Aortic smooth muscle cell (primary cell): ENCODE measurements at places on chromosomes 11 and 22. TPM values are rescaled to one million over a fixed set of nuclear protein-coding genes. Genes with fewer than 3 reads are reported as not detected.

MFNG gene
- total RNA-seq: 0.93 and 2.4 TPM in 2 replicates

APLNR gene
- 0.19 and 0.66 TPM in 2 replicates for total RNA-seq

SPON1 gene
- 4.6 and 58.3 TPM in 2 replicates for total RNA-seq

MUC2 gene
- not detected in 2 replicates for total RNA-seq

DNAL4 gene
- 14.9 and 15.4 TPM in 2 replicates for total RNA-seq

CCDC188 gene
- total RNA-seq: 1.7 and 3.5 TPM in 2 replicates

GRIA4 gene
- total RNA-seq: 0.12 and 1.3 TPM in 2 replicates

ANGPTL5 gene
- total RNA-seq: 0.25 and 0.92 TPM in 2 replicates

PATE2 gene
- 0.13 and 0.44 TPM in 2 replicates for total RNA-seq

SLC29A2 gene
- total RNA-seq: under 0.01 and 0.12 TPM in 2 replicates

OR52H1 gene
- 0.66 and 0.87 TPM in 2 replicates for total RNA-seq
